ENCODE measurements at places on chromosomes 16 and 17.

DNA sequence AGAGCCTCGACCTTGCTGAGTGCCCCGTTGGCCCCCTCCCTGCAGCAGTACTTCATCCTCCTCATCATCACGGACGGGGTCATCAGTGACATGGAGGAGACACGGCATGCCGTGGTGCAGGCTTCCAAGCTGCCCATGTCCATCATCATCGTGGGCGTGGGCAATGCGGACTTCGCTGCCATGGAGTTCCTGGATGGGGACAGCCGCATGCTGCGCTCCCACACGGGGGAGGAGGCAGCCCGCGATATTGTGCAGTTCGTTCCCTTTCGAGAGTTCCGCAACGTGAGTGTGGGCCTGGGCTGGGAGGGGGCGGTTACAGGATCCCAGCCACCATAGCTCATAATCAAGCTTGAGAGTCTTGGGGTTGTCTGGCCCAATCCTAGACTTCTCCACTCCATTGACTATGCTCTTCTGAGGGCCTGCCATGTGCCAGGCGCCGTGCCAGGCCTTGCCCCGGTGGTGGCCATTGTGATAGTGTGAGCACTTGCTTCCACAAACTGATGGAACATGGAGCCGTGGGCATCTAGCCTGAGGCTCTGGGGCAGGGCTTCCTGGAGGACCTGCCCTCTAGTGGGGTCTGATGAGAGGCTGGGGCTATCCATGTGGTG, 39.7 kb downstream of the PSME3IP1 start:
- no peak for DNase-seq

- no peak for DNase-seq
Measured at GRCh38 chr17:34665819-34666763, 86.7 kb downstream of the TMEM132E start.

DNA sequence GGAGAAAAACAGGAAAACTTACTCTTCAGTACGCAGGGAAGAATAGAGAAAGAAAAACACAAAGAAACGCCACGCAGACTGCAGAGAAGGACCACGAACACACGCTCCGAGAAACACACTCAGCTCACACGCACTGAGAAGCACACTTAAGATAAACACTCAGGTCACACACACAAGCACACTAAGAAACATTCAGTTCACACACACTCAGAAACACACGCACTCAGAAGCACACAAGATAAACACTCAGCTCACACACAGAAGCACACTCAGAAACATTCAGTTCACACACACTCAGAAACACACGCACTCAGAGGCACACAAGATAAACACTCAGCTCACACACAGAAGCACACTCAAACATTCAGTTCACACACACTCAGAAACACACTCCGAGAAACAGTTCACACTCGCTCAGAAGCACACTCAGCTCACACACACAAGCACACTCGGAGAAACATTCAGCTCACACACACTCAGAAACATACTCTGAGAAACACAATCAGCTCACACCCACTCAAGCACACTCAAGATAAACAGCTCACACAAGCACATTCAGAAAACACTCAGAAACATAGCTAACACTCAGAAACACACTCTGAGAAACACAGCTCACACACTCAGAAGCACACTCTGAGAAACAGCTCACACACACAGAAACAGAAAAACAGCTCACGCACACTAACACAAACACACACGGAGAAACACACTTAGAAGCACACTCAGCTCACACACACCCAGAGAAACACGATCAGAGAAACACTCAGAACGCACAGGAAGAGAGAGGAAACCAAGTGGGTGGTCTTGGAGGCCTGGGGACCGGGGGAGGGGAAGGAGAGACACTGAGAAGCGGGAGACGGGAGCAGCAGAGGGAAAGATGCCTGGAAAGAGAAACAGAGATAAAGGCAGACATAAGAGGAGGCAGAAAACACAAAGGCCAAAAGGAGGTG, 908 bp downstream of the TMEM98 start:
- DNase-seq: no peak

- no peak for DNase-seq
Measured at GRCh38 chr17:43601280-43602039, 55.3 kb upstream of the ETV4 start.

DNA sequence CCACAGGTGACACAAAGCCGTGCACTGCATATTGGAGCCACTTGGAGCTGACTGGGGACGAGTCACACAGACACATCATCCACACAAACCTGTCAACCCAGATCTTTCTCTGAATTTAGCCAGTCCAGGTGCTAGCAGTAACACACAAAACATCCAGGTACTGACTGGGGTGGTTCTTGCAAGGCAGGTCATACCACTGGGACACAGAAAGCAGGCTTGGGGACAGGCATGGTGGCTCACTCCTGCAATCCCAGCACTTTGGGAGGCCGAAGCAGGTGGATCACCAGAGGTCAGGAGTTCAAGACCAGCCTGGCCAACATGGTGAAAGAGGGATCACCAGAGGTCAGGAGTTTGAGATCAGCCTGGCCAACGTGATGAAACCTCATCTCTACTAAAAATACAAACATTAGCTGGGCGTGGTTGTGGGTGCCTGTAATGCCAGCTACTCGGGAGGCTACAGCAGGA, 14.9 kb downstream of the ENPP7 start:
- DNase-seq: no peak

- DNase-seq: no peak
Measured at GRCh38 chr17:9512323-9513168, 63.1 kb downstream of the STX8 start.

- DNase-seq: no peak
Measured at GRCh38 chr16:71567931-71568330, 9.0 kb downstream of the TAT start.

GRCh38 chr17:75504347-75505151, 10.8 kb downstream of the CASKIN2 start:
- DNase-seq: no peak

DNA sequence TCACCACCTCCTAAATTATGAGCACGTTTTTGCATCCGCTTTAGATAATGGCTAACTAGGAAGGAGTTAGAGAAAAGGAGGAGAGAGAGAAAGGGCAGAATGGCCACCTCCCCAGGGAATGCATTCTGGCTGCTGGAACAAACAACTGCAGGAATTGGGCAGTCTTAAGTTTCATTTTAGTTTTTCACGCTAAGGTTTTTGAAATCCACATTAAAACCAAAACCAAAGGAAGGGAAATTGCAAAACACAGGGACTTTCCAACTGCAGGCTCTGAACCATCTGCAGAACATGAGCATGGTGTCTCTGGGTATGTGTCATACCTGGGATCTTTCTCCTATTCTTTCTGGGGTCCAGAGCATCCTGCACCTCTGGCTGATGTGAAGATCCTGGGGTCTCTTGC, 12.1 kb upstream of the CCL8 start:
- no peak for DNase-seq

DNA sequence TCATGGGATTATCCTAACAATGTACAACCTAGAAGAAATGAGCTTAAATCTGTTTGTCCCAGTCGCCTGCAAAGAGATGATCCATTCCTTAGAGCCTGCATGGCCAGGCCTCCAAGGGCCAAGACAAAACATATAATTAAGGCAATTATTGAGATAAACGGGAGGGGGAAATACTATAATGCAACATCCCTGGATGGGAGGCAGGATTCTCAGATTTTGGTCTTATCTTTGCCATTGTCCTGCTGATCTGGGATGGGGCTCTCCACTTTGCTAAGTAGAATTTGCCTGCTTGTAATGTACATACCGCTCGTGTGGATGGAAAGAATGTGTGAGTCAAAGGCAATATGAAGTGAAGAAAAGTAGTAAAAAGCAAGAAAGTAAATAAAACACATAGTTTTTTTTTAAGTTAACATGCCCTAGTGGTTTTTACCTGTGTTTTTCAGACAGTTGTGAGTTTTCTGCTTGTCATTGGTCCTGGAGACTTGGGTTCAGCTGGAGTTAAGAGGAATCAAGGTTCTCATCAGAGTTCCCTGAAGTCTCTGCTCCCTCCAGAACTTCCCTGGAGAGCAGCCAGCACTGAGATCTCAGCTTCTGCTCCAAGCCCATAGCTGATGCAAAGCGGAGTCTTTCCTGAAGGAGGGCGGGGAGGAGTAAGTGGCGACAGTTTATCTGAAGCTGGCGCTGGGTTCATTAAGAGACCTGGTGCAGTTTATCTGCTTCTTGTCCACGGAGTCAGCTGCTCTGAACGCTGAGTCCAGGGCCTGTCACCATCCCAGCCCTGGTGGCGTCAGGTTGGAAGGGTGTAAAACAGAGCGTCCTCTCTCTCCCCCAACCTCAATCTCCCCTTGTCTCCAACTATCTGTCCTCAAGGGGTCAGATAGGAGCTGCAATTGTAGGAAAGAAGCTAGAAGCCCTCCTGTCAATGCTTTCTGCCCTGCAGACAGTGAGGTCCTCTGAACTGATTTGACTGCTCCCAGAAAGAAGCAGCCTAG, 30.1 kb downstream of the HOXB1 start:
- DNase-seq: no peak

DNA sequence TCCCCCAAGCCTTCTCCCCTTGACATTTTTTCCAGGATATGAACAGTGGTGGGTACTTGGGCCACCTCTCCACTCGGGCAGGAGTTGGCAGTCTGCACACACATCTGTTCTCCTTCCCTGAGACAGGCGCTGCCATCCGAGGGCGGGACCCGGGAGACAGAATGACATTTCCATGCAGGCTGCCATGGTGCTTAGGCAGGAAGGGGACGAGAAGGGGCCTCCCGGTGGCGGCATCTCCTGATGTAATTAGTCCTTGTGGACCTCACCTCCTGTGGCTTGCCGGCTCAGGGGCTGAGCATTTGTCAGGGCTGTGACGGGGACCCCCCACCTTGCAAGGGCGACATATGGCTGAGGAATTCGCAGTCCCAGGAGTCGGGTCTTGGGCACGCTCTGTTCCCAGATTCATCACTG, 197.2 kb downstream of the FOXL1 start:
- DNase-seq: no peak

GRCh38 chr16:77336637-77337036, 98.2 kb downstream of the ADAMTS18 start:
- DNase-seq: no peak

DNA sequence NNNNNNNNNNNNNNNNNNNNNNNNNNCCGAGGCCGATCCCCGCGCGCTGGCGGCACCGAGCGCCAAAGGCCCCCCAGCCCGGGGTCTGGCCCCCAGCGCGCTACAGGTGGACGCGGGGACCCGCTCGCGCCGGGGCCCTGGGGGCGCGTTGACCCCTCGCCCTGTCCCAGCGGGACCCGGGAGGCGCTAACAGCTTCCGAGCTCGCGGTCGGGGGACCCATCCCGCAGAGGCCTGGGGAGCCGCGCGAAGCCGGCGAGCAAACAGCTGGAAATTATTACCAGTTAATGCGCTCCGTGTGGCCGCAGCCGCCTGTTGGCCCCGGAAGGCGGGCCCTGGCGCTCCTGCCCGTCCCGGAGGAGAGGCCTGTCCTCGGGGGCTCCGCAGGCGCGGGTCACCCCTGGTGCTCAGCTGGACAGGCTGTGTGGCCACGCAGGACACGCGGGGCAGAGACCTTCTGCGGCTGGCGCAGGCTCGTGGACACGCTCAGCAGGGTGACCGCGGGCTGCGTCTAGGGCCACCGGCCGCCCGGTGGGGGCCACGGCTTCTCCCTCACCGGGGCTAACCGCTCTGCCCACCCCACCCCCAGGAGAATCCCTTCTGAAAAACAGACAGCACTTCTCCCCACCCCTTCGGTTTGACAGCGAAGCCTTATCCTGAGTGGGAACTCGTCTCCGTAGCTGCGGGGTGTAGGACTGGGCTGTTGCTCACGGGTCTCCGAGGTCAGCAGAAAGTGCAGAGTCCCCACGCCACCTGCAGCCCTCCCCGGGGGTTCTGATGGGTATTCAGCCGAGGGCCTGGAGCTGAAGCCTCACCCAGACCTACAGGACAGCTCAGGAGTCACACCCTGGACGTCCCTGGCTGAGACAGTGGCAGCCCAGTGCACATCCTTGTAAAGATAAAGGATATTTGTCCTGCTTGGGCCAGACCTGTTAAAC, 138.7 kb upstream of the RPH3AL start:
- no peak for DNase-seq

GRCh38 chr17:48715496-48716399, 6.6 kb downstream of the PRAC1 start:
- no peak for DNase-seq

GRCh38 chr17:27526604-27527002, 70.4 kb downstream of the KSR1 start:
- DNase-seq: no peak

DNA sequence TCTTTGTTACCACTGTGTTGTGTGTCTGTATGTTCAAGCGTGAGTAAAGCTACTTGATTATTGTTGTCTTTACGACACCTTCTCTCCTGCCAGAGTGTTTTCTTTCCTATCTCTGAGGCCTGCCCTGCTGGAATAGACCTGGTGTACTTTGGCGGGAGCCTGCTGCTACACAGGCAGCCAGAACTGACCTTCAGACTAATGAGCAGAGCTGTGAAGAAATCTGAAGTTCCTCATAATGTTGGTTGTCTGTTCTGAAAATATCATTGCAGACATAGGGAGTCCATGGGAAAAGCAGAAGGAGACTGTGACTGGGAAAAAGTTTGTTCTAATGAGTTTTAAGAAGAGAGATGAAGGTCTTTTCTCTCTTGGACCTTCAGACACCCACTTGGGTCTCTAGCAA, 9.8 kb downstream of the RHOT1 start:
- no peak for DNase-seq

DNA sequence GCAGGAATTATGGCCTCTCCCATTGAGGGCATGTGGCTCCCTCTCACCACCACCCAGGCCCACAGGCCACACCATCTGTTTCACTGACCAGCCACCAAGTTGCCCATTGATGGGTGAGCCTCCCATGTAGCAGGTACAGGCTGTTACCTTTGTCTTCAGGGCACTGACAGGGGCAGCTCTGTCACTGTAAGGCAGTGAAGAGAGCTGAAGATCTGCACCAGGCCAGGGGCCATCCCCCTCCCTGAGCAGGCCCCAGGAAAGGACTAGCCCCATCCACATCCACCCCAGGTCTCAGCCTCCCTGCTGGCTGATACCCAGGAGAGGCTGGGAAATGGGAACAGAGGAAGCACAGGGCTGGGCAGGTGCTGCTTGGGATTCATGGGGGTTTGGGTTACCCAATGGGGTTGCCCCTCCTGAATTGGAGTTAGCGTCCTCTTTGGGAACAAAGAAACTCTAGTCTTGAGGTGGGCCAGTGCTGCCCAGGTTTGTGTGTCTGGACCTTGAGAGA, 1691.4 kb downstream of the TP53TG3F start:
- no peak for DNase-seq

- DNase-seq: no peak
Measured at GRCh38 chr17:40170325-40170724, 6.9 kb upstream of the RAPGEFL1 start.

DNA sequence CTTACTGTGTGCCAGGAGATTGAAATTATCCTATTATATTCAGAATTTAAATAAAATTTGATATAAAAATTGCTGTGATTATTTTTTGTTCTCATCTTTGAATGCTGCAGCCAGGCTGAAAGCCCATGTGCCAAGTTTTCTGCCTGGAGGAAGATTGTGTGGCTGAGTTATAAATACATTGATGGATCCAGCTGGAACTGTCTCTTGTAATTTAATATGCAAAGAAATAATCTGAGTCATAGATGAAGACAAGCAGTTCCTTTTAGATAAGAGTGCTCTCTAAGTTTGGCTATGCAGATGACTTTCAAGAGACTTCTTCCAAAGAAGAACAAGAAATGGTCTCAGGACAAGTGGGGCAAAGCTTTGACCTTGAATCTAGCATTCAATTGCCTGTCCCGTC, 871.0 kb downstream of the CDH11 start:
- DNase-seq: no peak

Measured in stimulated activated CD8-positive, alpha-beta memory T cell treated with anti-CD3 and anti-CD28 coated beads, Interleukin-4, amount 100 ng/mL, for 1 hour (primary cell).